ENCODE measurements at places on chromosomes 12 and 14.

DNA sequence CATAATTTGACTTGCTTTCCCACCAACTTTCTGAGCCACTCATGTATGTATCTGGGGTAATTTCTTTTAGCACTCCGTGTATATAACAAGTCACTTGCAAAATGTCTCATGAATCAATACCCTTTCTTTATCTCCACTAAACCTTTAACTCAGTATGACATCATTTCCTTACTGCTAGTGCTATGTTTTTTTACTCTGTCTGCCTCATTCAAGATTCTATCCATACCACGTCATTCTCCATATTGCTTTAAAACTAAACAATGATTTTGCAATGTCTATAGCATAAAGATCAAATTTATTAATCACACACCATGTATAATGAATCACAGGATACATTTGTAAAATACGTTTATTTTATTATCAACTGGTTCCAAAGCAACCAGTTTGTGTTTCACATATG lies 178.2 kb downstream of the PIK3C2G start:
- DNase-seq, result peak; percentile 21

DNA sequence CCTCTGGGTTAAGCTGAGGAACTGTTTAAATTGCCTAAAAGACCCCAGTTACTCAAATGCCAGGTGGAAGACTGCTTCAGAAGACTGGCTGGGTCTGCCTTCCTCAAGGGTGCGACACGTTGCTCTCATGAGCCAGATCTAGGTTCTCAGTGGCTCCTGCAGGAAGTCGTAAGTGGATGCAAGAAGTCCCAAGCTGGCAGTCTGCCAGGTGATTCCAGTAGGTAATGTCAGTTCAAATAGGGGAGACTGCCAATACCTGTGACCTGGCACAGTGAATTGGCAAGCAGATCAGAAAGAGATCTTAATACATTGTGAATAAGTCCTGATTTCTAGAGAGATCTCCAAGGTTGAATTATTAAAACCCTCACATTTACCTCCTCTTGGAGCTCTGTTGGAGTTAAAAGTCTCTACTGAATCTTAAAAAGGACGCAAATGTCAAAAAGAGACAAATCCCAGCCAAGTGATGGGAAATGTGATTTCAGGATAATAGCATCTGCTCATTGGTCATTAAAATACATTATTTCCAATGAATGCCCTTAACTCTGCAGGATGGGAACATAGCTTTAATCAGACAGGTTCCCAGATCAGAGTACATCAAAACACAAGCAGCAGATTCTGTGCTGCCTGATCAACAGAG lies 98.8 kb upstream of the FRMD6 start:
- no peak for DNase-seq

GRCh38 chr12:75611041-75611440 lies 99.6 kb upstream of the KRR1 start:
- DNase-seq, result no peak

DNA sequence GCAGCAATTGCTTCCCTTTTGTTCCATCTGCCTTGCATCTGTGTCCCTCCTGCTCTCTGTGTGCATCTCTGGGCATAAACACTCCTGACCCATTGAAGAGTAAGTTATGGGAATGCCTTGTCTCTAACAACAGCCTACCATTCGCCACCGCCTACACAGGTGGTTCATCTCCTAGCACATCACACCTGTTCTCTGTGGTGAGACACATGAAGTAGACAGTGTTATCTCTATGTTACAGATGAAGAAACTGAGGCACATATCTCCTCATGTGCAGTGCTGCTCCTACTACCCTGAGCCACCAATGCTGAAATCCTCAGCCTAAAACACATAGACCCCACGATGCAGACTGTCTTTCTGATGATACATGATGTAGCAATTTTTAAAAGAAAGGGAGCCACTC lies 77.6 kb downstream of the PITPNM2 start:
- DNase-seq, result no peak

Data from foreskin fibroblast (primary cell).